ENCODE measurements at places on chromosomes 3 and 15.

GRCh38 chr3:179973931-179974361 lies 62.8 kb downstream of the PEX5L start:
- no peak for DNase-seq

GRCh38 chr3:22088204-22088603 lies 337.2 kb upstream of the ZNF385D start:
- DNase-seq: no peak

DNA sequence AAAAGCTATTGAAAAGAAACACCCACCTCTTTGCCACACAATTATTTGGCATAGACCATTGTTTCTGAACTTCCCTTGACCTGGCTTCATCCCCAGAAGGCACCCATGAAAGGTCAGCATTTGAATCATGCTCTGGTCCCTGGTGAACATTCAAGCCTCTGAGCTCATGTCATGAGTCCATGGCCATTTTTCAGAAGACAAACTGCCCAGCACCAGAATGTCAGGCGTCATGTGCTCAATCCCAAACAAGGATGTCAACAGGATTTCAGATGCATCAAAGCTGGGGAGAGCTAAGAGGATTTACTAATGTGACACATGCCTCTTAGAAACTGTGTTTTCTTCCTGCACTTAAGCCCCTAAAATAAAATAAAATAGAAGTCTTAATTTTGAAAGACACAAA lies 41.3 kb downstream of the TMED3 start:
- no peak for DNase-seq

GRCh38 chr3:44991326-44991725 lies 15.3 kb downstream of the EXOSC7 start:
- no peak for DNase-seq
